ENCODE measurements at places on chromosomes 5 and 9.

GRCh38 chr5:8456846-8457186 is 587.9 kb downstream of the MTRR start:
- DNase-seq, result no peak

GRCh38 chr9:23431459-23431858 is 394.6 kb downstream of the ELAVL2 start:
- DNase-seq, result no peak

GRCh38 chr5:80070338-80071056 is 35.3 kb downstream of the THBS4 start:
- no peak for DNase-seq

GRCh38 chr9:10005206-10005605 is 607.6 kb downstream of the PTPRD start:
- no peak for DNase-seq

DNA sequence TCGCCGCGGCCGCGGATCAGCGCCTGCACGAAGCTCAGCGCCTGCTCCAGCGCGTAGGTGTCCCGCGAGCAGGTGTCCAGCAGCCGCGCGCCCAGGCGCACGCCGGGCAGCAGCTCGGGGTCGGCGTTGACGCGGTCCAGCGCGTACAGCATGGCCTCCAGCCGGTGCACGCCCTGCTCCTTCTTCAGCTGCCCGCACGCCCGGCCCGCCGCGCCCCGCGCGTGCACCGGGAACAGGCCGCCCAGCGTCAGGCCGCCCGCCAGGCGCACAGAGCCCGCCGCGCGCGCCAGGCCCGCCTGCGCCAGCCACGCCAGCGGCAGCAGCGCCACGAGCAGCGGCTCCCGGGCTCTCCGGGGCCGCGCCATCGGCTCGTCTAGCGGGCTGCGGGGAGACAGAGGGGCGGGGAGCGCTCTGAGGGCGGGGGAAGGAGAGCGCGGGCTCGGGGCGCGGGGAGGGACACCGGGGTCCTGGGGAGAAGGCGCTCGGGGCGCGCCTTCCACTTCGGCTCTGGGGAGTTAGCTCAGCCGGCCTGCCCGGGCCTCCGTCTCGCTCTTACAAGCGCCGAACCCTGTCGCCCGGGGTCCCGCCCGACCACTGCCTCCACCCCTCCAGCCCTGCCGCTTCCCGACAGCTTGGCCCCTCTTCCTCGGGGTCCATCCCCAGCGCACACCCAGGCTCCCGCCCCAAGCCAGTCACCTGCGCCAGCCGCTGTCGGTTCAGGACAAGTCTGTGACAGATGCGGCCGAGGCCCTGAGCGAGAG is at the start of gene GRM6:
GRM6 (minus strand) TSS at position 741 of the 761 bp plus-strand sequence; CDS start at position 365, 376 bp downstream.
- DNase-seq, result no peak

GRCh38 chr9:133371261-133371711 is 4.6 kb downstream of the SURF4 start:
- DNase-seq, result no peak

- DNase-seq, result no peak
Measured at GRCh38 chr5:116788851-116789403, 214.3 kb upstream of the SEMA6A start.

- no peak for DNase-seq
Measured at GRCh38 chr5:167940911-167941310, 350.5 kb upstream of the WWC1 start.

GRCh38 chr9:286071-286740 is 71.5 kb downstream of the DOCK8 start:
- no peak for DNase-seq

DNA sequence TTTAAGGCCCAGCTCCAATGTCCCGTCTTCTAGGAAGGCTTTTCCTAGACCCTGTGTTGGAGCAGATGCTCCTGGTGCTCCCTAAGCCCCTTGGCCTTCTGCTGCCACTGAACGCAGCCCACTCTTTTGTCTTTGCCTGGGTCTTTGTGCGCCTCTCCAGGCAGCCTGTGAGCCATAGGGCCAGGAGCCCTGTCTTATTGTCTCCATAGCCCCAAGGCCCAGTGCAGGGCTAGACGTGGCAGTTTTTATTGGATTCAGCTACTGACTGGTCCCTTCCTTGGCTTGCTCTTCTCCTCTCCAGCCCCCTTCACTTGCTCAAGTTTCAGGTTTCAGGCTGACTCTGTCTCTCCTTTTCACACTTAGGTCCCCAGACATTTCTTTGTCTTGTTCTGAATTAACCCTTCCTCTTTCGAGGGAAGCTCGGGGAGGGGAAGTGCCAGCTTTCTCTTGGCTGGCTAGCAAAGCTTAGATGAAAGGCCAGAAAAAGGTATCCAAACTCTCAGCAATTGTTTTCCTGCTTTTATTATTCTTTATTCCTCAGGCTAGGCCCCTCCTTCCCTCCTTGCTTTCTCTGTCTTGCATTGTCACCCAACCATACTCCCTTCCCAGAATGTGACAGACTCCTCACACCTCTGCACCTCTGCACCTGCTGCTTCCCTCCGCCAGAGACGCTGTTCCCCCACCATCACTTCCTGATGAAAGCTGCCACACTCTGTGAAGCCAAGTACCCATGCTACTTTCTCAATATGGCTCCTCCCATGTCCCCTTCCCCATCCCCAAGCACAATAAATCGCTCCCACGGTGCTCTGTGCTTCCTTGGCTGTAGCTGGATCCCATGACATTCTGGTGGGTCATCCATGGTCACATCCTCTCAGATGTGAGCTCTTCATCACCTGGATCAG is 101.6 kb upstream of the CPEB4 start:
- no peak for DNase-seq
